ENCODE measurements at places on chromosomes 5 and 9.

- no peak for DNase-seq
Measured at GRCh38 chr5:149675610-149676201, 54.4 kb upstream of the PPARGC1B start.

- no peak for DNase-seq
Measured at GRCh38 chr9:73597771-73598170, 446.1 kb downstream of the ANXA1 start.

DNA sequence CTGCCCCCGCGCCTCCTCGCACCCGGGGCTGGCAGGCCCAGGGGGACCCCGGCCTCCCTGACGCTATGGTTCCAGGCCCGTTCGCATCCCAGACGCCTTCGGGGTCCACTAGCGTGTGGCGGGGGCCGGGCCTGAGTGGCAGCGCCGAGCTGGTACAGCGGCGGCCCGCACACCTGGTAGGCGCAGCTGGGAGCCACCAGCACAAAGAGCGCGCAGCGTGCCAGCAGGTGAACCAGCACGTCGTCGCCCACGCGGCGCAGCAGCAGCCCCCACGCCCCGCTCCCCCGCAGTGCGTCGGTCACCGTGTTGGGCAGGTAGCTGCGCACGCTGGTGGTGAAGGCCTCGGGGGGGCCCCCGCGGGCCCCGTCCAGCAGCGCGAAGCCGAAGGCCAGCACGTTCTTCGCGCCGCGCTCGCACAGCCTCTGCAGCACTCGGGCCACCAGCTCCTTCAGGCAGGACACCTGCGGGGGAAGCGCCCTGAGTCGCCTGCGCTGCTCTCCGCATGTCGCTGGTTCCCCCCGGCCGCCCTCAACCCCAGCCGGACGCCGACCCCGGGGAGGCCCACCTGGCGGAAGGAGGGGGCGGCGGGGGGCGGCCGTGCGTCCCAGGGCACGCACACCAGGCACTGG lies 548 bp downstream of the TERT start:
- no peak for DNase-seq

- DNase-seq: no peak
Measured at GRCh38 chr5:100299261-100299660, 235.9 kb upstream of the FAM174A start.

DNA sequence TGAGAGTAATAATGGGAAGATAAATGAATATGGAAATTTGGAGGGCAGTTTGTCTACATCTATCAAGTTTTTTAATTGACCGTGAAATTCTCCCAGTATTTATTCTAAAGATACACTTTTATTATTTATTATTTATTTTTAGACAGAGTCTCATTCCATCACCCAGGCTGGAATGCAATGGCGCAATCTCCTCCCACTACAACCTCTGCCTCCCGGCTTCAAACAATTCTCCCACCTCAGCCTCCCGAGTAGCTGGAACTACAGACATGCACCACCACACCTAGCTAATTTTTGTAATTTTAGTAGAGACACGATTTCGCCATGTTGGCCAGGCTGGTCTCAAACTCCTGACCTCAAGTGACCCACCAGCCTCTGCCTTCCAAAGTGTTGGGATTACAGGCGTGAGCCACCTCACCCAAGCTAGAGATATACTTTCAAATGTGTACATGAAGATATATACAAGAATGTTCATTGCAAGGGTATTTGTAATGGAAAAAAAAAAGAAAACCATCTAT lies 97.7 kb upstream of the SLC12A2 start:
- no peak for DNase-seq

DNA sequence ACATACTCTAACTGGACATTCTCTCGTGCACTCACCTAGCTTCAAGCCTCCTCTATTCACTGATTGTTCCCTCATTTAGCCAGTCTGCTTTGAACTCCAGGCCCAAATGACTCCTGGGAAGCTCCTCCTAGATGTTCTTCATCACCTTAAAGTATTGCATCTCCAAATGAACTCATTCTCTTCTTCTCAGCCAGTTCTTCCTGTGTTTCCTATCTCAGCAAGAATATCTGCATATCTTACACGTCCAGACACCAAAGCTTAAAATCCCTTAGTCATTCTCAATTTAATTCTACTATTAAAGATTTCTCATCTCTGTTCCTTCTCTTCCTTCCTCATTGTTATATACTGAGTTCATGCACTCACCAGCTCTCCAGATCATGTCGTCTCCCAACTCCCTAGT lies 118.6 kb upstream of the DAB2 start:
- no peak for DNase-seq

- no peak for DNase-seq
Measured at GRCh38 chr9:85009251-85009650, 339.7 kb downstream of the NTRK2 start.

- DNase-seq: no peak
Measured at GRCh38 chr9:95058121-95058785, 259.3 kb downstream of the FANCC start.

GRCh38 chr9:4984171-4984620 lies 876 bp upstream of the JAK2 start:
- DNase-seq: no peak

DNA sequence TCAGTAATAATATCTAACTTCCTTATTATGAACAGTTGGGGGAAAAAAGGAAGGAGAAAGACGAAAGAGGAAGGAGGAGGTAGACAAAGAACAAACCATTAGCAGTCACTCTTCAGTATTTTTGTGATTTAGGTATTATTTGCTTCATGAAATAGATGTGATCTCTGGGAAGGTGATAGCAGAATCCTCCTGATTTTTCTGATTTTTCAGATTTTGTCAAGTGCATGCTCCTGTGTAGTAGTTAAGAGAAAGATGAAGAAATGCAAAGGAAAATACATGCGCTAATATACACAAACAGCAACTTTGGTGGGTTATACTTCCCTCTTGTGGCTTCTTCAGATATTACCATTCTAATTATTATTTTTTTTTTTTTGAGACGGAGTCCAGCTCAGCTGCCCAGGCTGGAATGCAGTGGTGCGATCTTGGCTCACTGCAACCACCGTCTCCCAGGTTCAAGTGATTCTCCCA lies 31.6 kb downstream of the LMNB1 start:
- no peak for DNase-seq

DNA sequence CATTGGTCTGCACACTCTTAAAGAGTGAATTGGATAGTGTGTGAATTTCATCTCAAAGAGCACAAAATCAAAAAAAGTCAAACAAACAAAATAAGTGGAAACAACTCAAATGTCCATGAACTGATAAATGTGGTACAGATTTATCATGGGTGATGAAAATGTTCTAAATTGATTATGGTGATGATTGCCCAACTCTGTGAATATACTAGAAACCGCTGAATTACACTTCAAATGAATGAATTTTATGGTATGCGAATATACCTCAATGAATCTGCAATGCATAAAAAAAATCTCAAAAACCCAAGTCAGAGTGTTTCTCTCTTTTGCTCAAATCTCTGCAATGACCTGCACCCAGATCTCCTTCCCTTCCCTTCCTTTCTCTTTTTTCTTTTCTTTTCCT lies 64.0 kb downstream of the PRRC1 start:
- DNase-seq: no peak

DNA sequence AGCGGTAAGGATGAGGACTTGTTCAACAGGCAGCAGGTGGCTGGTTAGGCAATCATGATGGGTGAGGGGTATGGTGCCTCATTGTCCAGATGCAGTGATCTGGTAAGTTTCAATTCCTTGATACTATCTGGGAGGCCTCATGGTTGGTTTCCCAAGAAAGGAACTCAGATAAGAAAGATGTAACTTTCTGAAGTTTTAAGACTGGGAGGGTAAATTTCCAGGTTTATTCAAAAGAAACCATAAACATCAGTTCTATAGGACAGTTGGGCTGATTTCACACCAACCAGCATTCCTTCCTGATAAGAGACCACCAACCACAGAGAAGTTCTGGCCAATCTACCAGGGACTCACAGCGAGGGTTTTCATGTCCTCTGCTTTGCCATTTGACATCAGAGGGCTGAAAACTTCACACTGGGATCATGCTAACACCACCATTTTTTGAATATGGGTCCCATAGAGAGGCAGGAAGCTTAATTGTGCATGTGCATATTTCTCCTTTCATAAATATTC lies 773 bp upstream of the AGGF1 start:
- no peak for DNase-seq

DNA sequence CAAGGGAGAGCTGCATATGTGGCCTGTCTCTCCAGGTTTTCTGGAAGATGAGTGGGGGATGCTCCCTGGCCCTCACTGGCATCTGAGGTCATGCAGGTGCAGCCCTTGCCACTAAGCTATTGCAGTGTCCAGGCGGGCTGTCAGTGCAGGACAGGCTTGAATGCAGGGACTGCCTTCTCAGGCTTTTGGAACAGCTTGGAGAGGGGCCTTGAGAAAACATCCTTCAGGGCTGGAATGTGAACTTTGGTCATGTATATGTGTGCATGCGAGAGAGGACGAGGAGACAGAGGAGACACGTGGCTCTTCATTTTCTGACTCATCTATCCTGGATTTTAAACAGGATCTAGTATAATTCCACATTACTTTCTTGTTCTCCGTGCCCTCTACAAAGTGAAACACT lies 90.3 kb downstream of the MACROH2A1 start:
- no peak for DNase-seq

DNA sequence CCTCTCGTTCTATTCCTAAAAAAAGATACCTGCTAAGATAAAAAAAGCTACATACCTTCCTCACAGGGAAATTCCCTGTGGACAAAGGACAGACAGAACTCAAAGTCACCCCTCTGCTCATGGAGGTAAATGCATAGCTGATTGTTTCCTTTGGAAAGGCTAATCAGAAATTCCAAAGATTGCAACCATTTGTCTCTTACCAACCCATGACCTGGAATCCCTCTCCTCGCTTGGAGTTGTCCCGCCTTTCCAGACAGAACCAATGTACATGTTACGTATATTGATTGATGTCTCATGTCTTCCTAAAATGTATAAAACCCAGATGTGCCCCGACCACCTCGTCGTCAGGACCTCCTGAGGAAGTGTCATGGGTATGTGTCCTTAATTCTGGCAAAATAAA lies 49.2 kb upstream of the LIFR start:
- DNase-seq: no peak

GRCh38 chr5:139678751-139679750 lies 30.9 kb downstream of the CXXC5 start:
- DNase-seq: no peak

GRCh38 chr5:147504535-147504934 lies 5.3 kb downstream of the DPYSL3 start:
- no peak for DNase-seq

DNA sequence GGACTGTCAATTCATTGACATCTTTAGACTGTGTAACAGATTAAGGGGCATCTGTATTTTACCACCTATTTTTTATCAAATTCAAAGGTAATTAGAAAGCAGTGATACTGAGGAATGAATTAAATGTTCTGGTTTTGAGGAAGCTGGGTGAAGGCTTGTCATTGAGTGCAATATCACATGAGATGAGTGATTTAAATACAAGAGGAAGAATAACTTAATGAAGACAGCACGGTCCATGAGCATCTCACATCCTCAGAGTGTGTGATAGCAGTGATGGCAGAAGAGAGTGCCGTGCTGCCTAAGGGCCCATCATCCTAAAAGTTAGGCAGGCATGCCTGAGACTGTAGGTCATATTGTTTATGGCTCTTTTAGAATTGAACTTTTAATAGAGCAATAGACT lies 263.3 kb downstream of the MAST4 start:
- no peak for DNase-seq

GRCh38 chr5:56247592-56247991 lies 14.5 kb upstream of the ANKRD55 start:
- DNase-seq: no peak

DNA sequence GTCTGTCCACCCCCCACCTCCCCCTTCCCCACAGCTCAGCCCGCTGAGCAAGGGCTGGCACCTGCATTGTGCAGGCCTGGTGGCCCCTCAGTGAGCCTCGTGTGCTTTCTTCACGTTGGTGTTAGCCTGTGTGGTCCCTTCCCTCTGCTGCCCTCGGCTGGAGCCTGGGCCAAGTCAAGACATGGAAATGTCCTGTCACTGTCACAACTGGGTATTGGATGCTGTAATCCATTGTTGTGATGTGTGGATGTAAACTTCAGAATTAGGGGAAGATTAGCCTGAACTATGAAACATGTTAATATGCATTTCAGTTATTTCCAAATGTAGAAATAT lies 103.9 kb downstream of the TRIO start:
- DNase-seq: no peak

DNA sequence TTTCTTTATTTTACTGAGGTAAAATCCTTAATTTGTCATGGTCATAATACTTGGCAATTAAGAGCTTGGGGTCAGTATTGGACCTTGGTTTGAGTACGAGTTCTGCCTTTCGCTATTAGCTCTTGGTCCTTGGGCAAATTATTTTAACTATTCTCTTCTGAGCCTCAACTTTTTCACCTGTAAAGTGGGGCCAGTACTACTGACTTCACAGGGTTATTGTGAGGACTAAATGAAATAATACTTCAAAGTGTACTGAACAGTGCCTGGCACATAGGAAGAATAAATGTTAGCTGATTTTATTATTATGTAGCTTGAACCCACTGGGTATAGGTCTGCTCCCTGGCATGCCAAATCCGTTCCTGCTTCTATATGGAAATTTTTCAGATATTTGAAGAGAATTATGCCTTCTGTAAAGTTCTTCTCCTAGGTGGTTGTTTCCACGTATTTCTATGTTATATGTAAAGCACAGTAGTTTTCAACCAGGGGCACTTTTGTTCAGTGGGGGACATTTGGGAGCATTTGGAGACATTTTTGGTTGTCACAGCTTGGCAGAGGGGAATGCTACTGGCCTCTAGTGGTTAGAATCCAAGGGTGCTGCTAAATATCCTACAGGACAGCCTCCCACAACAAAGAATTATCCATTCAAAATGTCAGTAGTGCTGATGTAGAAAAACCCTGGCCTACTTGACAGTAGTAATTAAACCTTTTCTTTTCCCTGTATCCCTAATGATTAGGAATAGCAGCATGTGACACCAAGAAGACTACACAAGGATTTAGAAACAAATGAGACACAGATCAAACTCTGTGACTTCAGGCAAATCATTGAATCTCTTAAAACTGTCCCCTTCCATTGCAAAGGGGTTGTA lies 4.5 kb downstream of the RCL1 start:
- DNase-seq: no peak

DNA sequence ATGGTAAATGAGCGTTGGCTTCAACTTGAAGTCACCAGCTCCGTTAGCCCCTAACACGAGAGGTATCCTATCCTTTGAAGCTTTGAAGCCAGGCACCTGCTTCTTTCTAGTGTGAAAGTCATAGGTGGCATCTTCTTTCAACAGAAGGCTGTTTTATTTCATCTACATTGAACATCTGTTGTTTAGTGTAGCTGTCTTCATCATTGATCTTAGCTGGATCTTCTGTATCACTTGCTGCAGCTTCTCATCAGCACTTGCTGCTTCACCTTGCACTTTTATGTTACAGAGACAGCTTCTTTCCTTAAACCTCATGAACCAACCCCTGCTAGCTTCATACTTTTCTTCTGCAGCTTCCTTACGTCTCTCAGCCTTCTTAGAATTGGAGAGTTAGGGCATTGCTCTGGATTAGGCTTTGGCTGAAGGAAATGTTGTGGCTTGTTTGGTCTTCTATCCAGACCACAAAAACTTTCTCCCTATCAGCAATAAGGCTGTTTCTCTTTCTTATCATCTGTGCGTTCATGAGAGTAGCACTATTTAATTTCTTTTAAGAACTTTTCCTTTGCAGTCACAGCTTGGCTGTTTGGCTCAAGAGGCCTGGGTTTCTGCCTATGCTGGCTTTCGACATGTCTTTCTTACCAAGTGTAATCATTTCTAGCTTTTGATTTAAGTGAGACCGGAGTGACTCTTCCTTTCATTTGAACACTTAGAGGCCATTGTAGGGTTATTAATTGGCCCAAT lies 47.2 kb downstream of the PCSK5 start:
- no peak for DNase-seq

- DNase-seq: no peak
Measured at GRCh38 chr5:96562614-96563013, 99.6 kb upstream of the CAST start.

- no peak for DNase-seq
Measured at GRCh38 chr5:122319897-122320296, 7.9 kb downstream of the SNCAIP start.
